ENCODE measurements at places on chromosomes 12 and 14. TPM values are rescaled to one million over a fixed set of nuclear protein-coding genes. Genes with fewer than 3 reads are reported as not detected.

The MAP1LC3B2 gene
- total RNA-seq = not detected

DNA sequence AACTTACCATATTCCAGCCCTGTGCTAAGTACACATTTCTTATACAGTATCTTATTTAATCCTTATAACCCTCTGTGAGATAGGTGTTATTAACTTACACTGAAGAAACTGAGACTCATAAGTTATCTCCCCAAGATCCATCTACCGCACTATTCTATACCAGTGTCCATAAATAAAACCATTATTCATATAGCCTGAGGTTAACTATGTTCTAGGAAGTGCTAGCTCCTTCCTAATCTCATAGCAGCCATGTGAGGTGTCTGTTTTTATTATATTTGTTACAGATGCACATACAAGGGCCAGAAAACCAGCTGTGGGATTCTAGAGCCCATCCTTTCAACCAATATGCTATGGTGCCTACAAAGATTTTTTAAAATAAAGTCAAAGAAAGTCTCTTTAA, 100.3 kb upstream of the RAP1B start:
- no peak overlapping the region for H3K27ac ChIP-seq
- DNase-seq = no peak
- no peaks in the 10 kb centered on the region for H3K27me3 ChIP-seq
- H3K36me3 ChIP-seq = no peaks in the 10 kb centered on the region
- H3K4me1 ChIP-seq = peaks cover 11% of the 10 kb centered on the region
- H3K4me3 ChIP-seq = no peak overlapping the region

- H3K4me1 ChIP-seq = no peaks in the 10 kb centered on the region
- no peak overlapping the region for H3K4me3 ChIP-seq
- H3K27me3 ChIP-seq = no peaks in the 10 kb centered on the region
- DNase-seq = no peak
These were observed 313.1 kb upstream of the GARIN6 start for GRCh38 chr12:99334285-99335056.

DNA sequence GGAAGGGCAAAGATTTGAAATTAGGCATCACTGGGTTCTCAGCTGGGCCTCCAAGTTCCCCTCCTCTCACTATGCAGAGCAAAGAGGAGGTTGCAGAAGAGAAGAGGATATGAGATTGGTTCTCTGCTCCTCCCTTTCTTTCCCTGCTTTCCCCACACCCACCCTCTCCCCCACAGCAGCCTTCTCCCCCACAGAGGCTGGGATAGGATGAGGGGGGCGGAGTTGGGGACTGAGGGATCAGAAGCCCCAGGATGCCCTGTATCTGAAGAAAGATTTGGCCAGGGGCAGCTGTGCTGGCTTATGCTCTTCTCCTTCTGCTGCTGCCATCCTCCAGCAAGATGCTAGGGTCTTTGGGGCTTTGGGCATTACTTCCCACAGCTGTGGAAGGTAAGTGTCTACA, at the start of gene AMHR2:
Gene AMHR2, plus strand, starts transcription at position 259 of the 400 bp plus-strand sequence. Its CDS starts 80 bp downstream, at position 339.
- no peak within 1 kb of the TSS for H3K27ac ChIP-seq
- H3K4me3 ChIP-seq = no peak within 1 kb of the TSS
- H3K36me3 ChIP-seq = no peaks in the 10 kb centered on the region
- no peak for DNase-seq
- H3K27me3 ChIP-seq = no peaks in the 10 kb centered on the region

DNA sequence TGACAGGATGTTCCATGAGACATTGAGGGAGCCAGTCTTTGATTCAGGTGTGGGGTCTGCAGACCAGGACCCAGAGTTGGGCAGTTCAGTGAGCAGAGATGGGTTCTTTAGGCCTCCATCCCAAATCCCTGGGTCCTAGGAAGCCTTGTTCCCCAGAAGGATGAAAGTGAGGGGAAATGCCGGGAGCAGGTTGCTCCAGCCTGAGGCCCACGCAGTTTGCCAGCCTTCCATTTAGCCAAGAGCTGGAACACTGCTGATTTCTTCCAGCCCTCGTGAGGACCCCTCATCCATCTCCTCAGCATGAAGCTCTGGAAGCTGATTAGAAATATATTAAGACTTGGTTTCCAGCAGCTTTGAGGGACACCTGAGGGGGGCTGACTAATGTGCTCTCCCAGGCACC, 12.1 kb downstream of the C14orf132 start:
- H3K4me3 ChIP-seq = no peak overlapping the region
- H3K27ac ChIP-seq = no peak overlapping the region
- H3K27me3 ChIP-seq = no peaks in the 10 kb centered on the region
- DNase-seq = no peak

- no peak overlapping the region for H3K27ac ChIP-seq
- H3K27me3 ChIP-seq = no peaks in the 10 kb centered on the region
- no peak overlapping the region for H3K4me3 ChIP-seq
- no peaks in the 10 kb centered on the region for H3K36me3 ChIP-seq
- no peaks in the 10 kb centered on the region for H3K4me1 ChIP-seq
These were observed 350.2 kb downstream of the GLT1D1 start for GRCh38 chr12:129203456-129203855.

Data from thyroid gland (tissue), 4 donors.